Posterior vena cava (tissue), 2 donors: ENCODE measurements at places on chromosomes 4 and X.

- no peak for DNase-seq
Observed at GRCh38 chr4:74097116-74097515, 1.9 kb downstream of the CXCL2 start.

DNA sequence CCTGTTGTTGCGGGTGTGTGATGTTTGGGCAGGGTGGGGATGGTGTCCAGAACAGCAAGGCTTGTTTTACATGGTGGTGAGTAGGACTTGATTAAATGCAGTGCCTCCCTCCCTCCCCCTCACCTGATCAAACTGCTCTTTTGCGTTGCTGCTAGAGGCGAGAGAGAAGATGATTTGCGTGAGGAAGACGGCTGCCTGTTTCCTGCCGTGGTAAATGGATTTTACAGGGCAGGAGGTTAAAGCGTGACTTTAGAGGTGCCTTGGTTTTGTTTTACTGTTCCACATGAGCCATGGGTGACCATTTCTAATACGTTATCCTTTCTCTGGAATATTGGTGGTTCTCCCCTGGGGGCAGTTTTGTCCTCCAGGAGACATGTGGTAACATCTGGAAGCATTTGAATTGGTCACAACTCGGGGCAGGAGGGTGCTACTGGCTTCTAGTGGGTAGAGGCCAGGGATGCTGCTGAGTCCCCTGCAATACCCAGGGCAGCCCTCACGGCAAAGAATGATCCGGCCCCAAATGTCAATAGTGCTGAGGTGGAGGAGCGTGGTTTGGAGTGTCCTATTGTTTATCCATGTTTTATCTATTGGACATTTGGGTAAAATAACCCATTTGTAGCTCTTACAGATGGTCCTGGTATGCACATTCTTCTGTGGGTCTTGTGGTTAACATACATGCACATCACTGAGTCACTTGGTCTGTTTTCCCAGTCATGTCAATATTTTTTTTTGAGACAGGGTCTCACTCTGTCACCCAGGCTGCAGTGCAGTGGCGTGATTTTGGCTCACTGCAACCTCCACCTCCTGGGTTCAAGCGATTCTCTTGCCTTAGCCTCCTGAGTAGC is 73.7 kb downstream of the SHROOM2 start:
- no peak for DNase-seq

GRCh38 chr4:130192787-130193186 is 1096.8 kb downstream of the C4orf33 start:
- no peak for DNase-seq

GRCh38 chr4:2179717-2180116 is 62.2 kb downstream of the HAUS3 start:
- DNase-seq = no peak

DNA sequence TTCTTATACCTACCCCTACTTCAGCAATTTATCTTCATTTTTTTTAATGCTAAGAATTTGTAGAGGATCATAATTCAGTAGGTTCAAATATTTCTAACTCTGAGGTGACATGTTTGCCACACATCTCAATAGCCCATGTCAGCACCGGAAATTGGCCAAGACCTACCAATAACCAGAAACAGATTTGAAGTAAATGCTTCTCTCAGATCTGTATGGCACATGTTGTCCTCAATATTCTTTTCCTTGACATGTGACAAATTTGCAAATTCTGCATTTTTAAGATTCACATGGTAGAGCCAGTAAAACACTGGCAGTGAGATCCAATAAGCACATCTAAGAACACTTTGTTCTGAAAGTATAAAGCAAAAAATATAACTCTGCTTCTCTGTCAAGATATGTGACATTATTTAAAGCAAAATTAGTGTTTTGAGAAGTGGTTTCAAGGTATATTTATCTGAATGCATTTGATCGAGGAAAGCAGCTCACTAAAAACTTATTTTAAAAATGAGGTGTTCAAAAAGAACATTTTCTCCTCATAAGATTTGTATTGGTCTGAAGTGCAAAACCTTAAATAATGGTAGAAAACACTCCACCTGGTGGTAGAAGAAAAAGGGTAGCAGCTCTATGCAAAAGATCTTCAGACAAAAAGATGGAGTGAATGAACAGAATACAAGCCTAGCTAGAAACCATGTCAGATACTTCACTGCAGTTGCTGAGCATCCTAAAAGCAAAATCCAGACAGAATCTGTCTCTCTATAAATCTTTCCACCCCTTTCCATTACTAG is 513.8 kb upstream of the FAM241A start:
- DNase-seq = no peak

- no peak for DNase-seq
Observed at GRCh38 chr4:8090744-8091301, 67.8 kb downstream of the ABLIM2 start.

DNA sequence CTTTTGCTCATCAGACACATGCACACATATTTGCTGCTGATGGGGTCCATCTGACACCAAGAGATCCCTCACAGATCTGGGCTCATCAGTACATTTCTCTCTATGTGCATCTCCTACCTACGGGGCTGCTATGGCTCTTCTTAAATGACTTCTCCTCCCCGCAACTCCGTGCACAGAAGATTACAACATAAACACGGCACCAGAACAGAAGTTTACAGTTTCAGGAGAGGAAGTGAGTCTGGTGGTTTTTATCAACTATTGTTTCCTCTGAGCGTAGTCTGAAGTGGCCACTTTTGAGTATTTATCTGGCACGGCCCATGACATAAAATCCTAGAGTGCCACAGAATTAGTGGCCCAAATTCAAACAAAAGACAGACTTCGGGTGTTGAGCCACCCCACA is 263.8 kb downstream of the PRDM5 start:
- DNase-seq = no peak

- no peak for DNase-seq
Observed at GRCh38 chr4:177057186-177057585, 252.5 kb upstream of the NEIL3 start.

DNA sequence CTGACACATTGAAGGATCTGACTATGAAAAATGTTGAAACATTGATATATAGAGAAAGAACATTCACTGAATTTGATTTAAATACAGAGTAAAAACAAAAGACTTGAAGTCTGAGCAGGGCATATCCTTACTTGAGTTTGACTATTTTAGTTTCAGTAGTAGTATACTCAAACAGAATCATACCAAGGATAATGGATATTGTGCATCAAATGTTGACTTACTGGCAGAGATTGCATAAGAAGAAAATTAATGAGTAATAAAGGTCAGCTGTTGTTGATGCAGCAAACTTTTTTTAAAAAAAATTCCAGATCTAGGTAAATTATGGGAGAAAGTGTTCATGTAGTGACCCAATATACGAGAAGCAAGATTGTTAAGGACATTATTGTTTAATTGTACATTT is 94.5 kb upstream of the APOOL start:
- no peak for DNase-seq

- DNase-seq = no peak
Observed at GRCh38 chr4:48133669-48134068, 381 bp downstream of the TXK start.

DNA sequence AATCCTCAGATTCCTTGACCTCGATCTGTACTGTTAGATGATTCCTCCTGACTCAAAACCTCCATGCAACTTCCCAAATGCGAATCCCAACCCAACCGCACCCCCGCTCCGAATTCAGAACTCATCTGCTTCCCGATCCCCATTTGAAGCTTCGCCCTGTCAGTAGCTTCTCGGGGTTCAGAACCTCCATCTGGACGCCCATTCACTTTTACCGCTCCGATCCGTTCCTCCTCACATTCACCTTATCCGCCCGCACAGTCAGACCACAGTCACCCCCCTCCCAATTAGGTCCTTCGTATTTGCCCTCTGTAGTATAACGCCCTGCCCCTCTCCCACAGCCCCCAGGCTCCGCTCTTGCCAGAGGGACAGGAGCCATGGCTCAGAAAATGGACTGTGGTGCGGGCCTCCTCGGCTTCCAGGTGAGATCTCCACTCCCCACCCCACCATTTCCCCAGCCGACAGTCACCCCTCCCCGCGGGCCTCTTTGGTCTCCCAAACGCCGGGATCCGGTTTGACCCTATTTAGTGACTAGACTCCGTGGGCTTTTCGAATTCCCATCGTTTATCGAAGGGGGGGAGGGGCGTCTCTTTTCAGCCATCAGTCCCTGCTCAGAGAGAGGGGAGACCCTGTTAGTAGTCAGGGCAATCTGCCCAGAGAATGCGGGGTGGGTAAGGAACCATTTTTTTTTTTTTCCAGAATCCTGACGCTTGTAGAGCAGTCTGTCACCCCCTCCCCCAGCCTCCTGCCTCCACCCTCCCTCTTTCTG is 691 bp downstream of the MAGED1 start:
- DNase-seq = no peak

DNA sequence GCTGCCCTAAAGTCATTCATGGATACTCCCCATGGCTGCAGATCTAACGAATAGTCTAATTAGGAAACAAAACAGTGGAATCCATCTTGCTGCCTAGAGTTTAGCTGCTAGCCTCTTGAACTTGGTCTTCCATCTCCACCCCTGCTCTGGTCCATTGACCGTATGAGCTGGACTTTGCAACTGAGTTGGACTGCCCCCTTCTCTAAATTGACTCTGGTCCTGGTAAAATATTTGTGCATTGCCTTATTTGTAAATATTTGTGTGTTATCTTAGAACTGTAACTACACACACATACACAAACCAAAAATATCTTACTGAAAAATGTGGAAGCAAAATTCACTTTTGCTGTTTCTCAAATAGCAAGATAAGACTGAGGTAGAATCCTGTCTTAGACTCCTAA is 181.3 kb downstream of the NWD2 start:
- no peak for DNase-seq

DNA sequence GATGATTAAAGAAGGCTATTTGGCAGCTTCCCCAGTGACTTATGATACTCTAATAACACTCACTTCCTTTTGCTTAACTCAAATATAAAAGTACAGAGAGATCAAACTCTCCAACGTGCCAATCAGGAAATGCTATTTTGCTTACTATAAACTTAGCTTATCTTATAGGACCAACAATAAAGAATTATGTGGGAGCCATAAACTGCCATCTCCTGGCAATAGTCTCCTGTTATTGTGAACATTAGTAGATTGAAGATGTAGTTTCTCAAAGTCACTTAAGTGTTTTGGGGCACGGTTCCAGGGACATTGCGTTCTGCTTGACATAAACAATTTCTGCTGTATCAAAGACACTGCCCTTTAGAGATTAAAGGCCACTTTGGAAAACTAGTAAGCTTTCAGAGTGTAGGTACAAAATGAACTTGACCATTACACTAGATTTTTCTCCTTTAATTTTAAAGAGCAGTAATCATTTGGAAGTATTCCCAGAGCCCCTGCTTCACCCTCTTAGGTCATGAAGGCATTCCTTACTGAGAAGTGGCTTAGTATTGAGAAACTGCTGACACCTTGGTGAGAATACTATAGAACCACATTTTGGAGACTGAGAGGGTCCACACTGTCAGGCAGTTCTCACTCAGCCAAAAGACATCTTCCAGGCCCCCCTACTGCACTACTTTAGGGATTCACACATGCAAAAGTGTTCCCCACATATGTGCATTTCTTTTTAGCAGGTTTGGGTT is 51.9 kb downstream of the MAOA start:
- no peak for DNase-seq

- peak; percentile 47 for DNase-seq
Observed at GRCh38 chr4:7941111-7941964, 1.7 kb upstream of the AFAP1 start.

DNA sequence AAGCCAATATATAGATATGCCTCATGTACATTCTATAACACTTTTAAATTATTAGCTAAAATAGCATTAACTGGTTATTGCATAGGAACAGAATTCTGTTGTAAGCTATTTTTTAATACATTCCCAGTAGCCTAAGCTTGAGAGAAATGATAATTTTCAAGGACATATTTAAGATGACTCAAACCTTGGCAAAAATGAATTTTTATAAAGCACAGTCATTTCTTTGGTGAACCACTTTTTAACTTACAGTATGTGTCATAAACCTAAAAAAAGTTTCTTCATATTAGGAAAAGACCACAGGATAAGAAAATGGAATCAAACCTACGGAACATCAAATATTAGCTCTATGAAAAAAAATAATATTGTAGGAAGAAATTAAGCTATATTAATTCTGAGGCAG is 986.3 kb downstream of the STIM2 start:
- no peak for DNase-seq

DNA sequence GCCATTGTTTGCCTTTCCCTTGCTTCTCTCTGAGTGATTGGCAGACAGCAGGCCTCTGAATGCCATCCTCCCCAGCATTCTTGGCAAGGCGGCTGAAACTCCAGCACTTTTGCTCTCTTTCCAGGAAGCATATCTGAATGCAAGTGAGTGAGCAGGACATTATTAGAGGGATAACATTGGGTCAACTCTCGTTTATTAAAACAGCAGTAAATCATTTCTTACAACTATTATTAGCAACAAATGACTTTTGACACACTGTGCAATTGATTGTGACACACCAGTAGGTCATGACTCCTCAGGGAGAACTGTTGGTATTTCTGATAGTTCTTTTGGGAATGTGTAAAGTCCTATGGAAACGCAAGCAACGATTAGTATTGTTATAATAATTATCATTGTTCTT is 103.8 kb downstream of the EFNB1 start:
- peak; percentile 61 for DNase-seq

GRCh38 chrX:44432641-44433040 is 89.2 kb upstream of the EFHC2 start:
- no peak for DNase-seq

GRCh38 chrX:114952696-114953095 is 64.7 kb downstream of the IL13RA2 start:
- no peak for DNase-seq

GRCh38 chr4:85883180-85883579 is 408.2 kb downstream of the ARHGAP24 start:
- no peak for DNase-seq

- DNase-seq = peak; percentile 94
Observed at GRCh38 chr4:70901984-70902576, at the start of gene MOB1B. Gene MOB1B, plus strand, starts transcription at chr4:70902369. Its CDS starts 168 bp downstream, at chr4:70902537.
